ENCODE measurements at places on chromosomes 2 and 18.

- DNase-seq: no peak
These were observed 684.5 kb downstream of the BCL11A start for GRCh38 chr2:59868981-59869380.

DNA sequence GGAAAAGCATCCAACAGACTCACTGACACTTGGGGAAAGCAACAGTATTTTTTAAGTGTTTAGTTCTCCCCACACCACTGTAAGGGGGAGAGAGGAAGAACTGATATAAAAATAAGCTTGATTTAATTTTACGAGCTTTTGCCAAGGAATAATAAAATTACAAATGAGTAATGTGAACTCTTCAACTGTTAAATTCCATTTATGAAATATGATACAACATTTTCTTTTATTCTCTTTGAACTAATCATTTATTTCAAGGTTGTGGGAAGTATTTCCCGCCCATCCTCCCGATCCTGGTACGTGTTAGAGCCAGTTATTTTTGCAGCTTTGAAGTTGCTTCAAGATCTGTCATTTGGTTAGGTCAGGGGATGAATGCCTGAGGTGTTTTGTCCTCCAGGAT lies 35.2 kb downstream of the WDPCP start:
- no peak for DNase-seq

DNA sequence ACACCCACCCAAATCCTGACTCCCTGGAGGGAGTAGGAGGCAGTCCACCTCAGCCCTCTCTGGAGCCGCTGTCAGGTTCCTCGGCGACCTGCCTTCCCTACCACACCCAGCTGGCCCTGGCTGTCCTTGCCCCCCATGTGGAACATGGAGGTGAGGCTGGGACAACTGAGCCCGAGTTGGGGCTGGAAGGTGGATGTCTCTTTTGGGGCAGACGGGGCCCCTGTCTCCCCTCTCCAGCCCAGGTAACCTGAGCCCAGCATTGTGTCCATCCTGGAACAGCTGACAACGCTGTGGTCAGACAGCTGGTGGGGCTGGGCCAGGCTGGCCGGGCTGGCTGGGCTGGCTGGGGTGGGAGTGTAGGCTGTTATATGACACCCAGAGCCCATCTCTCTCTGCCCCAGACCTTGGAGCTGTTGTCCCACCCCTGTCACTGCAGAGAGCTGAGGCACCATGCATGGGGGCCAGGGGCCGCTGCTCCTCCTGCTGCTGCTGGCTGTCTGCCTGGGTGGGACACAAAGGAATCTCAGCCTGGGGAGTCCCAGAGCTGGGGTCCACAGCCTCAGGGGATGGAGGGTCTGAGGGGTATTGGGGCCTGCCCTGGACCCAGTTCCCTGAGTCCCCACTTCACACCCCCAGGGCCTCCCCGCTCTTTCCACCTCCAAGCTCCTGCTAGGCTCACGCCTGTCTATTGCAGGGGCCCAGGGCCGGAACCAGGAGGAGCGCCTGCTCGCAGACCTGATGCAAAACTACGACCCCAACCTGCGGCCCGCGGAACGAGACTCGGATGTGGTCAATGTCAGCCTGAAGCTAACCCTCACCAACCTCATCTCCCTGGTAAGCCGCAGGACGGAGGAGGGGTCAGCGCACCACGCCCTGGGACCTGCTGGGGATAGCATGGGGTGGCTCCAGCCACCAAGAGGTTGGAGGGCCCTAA lies at the start of gene CHRNG:
Gene CHRNG, plus strand, starts transcription at position 395 of the 934 bp plus-strand sequence. Its CDS starts 56 bp downstream, at position 451.
- no peak for DNase-seq

DNA sequence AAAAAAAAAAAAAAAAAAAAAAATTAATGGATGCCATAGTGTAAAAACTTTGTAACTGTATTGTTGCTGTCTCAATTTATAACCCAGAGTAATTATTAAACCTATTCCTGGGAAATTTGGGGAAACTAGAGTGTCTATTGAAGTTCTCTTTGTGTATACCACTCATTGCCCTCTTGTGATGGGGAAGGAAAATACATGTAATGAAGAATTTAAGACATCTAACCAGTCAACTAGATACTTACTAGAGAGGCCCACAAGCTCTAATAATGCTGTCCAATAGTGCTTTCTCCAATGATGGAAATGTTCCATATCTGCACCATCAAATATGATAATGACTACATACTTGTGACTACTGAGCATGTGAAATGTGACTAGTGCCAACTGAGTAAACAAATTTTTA lies 168.5 kb upstream of the SLC39A10 start:
- DNase-seq: no peak

DNA sequence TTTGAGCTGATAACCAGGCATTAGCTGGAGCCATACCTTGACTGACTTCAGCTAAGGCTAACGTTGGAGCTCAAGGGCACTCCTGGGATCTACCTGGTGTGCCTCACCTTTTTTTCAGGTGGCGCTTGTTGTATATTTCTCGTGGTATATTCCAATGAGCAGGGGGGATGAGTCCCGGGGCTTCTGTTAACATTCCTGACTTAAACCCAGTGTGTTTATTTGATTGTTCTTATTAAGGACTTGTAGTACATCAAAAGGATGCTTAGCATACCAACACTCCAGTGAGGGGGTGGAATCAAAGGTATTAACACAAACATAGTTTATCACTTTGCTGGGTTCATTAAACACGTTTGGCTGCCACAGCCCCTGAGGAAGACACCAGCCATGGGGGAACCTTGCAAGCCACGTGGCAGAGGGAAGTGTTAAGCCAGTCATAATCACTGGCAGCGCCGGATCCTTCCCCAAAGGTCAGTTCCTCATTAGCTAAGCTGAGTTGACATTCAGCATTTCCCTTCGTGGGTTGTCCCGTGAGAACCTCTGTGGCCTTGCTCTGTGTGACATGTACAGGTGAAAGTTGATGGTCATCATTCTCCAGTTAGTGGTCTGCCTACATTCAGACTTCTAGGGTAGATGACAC lies 119.5 kb upstream of the MCFD2 start:
- no peak for DNase-seq

- DNase-seq: no peak
These were observed 292.9 kb upstream of the CCDC68 start for GRCh38 chr18:55252053-55252675.

GRCh38 chr18:10080372-10080771 lies 166.6 kb downstream of the VAPA start:
- no peak for DNase-seq

- DNase-seq: no peak
These were observed 1.5 kb downstream of the DDX18 start for GRCh38 chr2:117815946-117816345.

- DNase-seq: no peak
These were observed 82.2 kb upstream of the CDKL4 start for GRCh38 chr2:39325966-39326365.

GRCh38 chr2:210971431-210971830 lies 415.0 kb downstream of the CPS1 start:
- no peak for DNase-seq

DNA sequence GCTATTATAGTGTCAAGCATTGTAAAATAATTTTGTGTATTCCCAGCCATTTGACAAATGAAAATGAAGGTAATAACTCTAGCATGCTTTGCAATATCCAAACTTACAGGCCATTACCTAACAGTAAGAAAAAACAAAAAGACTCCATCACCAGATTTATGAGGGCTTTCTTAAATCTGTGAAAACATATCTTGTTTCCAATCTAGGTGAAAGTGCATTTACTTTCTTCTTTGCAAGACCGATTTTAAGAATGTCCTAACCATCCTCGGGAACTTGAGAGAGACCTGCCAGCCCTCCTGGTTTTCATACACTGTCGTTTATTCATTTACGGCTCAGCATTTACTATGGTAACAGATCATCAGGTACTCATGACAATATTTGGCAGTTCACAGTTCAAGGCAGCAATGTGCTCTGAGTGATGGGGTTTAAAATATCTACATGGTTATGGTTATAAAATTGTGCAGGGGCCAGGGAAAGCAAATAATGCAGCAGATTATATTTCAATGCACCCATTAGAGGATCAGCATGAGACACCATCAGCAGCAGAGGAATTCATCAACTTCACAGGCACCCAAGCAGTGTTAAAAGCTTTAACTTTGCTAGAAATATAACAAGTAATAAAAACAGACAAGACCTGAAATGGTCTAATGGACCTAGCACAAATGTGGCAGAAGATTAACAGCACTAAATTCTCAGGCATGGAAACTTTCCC lies 34.4 kb upstream of the PARD3B start:
- no peak for DNase-seq

DNA sequence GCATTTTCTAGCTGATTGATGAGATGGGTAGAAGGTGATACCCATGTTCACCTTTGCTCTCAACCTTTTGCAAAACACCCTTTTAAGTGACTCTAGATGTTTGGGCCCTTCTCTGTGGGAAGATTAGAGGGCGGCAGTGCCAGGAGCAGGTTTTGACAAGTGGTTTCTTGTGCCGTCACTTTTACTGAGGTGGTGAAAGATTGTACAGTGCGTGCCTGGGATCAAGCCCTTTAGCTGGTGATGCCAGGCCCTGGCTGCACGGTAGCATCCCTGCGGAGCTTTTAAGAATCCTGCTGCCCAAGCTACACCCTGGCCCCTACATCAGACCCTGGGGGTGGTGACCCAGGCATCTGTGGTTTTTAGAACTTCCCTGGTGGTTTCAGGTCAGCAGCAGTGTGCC lies 29.1 kb downstream of the MTCL1 start:
- DNase-seq: no peak

- DNase-seq: no peak
These were observed 680.2 kb upstream of the CHAC2 start for GRCh38 chr2:53087262-53087873.

- DNase-seq: no peak
These were observed 84.1 kb downstream of the ALPK2 start for GRCh38 chr18:58544616-58545337.

GRCh38 chr18:34223893-34224422 lies 755 bp downstream of the NOL4 start:
- DNase-seq: no peak

DNA sequence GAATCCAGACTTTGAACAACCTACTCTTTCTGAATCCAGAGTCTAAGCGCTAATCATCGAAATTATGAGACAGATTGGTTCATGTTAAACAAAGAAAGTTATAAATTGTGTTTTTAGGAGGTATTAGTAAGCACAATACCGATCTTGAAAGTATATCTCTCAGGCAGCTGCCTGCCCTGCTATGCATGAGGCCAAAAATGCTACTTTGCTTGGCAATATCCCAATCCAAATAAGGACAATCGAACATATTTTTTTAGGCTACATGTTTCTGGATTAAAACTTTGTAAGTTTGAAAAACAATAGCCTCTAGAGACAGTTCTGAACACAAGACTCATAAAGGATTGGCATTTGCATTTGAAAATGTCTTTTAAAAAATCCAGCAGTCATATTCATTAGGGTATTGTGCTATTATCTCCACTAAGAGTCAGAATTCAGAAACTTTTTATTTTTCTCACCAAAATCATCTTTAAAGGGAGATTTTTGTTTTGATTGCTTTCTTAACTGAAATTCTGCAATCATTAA lies 167.1 kb downstream of the PDE1A start:
- no peak for DNase-seq

GRCh38 chr2:85584354-85584856 lies at the start of gene VAMP5:
TSS of gene VAMP5 (plus strand) at chr2:85584431. CDS start at chr2:85584491, 60 bp downstream.
- no peak for DNase-seq

DNA sequence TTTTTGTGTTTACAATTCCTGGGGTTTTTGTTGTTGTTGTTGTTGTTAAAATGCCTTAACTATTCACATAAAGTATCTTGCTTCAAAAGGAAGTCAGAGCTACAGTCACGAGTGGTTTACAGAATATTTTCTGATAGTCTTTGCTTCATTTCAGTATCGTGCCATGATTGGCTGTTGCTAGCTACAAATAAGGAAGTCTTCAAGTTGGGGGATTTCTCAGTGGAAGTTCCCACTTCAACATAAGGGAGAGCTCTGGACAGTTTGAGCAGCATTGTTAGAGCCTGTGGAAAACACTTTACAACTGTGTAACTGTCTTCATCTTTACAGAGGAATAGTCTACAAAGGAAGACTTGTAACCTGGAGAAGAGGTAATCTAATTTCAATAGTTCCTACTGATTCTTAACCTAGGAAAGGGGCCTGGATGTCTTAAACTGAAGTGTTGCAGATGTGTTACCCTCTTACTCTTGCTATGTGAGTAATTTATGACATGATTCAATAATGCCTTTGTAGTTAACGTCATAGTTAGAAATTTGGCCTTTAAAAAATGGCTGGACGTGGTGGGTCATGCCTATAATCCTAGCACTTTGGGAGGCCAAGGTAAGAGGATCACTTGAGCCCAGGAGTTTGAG lies 23.4 kb upstream of the TANK start:
- DNase-seq: no peak

DNA sequence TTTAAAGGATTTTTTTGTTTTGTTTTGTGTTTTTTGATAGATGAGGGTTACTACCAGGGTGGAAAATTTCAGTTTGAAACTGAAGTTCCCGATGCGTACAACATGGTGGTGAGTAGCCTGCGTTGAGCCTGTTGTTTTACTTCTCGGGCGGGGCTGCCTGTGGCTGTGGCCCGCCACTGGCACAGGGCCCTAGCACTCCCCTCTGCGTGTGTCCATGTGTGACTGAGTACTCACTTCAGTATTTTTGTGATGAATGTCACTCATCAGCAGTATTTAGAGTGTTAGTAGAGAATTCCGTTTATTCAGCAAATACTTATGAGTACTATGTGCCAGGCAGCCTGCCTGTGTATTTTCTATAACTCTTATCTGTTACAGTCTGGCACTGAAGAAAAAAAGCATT lies 44.3 kb upstream of the SCLY start:
- DNase-seq: no peak

- no peak for DNase-seq
These were observed 255.3 kb upstream of the SALL3 start for GRCh38 chr18:78724214-78724914.

GRCh38 chr2:158745866-158746382 lies 49.2 kb upstream of the DAPL1 start:
- DNase-seq: no peak

- no peak for DNase-seq
These were observed 443.4 kb downstream of the NYAP2 start for GRCh38 chr2:225842939-225843338.

GRCh38 chr2:69779258-69780001 lies 37.5 kb downstream of the ANXA4 start:
- DNase-seq: no peak

- no peak for DNase-seq
These were observed 95.6 kb downstream of the LAMA3 start for GRCh38 chr18:23784832-23785245.

GRCh38 chr2:212421556-212422334 lies 116.9 kb downstream of the ERBB4 start:
- no peak for DNase-seq
